CD8-positive, alpha-beta T cell (primary cell): ENCODE measurements at places on chromosomes 13 and 19.

GRCh38 chr19:313169-313987 lies 22.2 kb upstream of the PLPP2 start:
- no peak for DNase-seq

GRCh38 chr13:79918620-79919019 lies 422.3 kb downstream of the SPRY2 start:
- no peak for DNase-seq

GRCh38 chr19:40594657-40595091 lies 6.5 kb upstream of the LTBP4 start:
- DNase-seq: no peak

DNA sequence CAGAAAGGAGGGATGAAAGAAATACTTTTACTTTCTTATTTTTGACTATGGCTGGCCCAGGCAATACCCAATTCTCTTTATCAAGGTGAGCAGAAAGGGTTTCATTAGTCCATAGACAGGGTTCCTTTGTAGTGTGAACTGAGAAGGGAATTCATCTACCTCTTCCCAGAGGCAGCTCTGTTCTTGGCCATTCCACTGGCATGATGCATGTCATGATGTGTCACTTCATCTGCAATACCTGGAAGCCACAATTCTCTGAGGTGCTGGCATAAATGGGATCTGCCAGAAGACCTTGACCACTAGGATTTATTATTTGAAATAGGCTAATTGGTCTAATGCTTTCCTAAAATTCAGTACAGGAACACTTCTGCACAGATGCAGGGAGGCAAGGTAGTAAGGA lies 542.8 kb downstream of the RFC3 start:
- no peak for DNase-seq

DNA sequence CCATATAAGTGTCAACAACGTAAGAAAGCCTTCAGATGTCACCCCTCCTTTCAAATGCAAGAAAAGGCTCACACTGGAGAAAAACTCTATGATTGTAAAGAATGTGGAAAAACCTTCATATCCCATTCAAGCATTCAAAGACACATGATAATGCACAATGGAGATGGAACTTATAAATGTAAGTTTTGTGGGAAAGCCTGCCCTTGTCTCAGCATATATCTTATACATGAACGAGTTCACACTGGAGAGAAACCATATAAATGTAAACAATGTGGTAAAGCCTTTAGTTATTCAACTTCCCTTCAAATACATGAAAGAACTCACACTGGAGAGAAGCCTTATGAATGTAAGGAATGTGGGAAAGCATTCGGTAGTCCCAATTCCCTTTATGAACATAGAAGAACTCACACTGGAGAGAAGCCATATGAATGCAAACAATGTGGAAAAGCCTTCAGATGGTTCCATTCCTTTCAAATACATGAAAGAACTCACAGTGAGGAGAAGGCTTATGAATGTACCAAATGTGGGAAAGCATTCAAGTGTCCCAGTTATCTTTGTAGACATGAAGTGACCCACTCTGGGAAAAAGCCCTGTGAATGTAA lies 11.1 kb downstream of the ZNF844 start:
- DNase-seq: no peak

DNA sequence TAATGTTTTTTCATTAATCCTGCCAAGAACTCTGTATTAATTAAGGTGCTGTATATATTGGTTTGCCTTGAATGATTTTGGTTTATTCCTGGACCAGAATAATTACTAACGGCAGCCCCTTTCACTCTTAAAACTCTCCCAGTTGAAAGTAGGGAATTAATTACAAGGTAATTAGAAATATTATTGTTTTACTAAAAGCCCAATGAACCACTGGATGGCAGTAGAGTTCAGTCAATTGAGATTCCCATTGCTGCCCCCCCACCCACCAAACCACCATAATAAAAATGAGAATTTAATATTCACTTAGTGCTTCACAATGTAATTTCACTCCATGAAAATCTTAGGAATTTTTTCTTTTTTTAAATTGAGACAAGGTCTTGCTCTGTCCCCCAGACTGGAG lies 13.7 kb downstream of the WBP4 start:
- no peak for DNase-seq

DNA sequence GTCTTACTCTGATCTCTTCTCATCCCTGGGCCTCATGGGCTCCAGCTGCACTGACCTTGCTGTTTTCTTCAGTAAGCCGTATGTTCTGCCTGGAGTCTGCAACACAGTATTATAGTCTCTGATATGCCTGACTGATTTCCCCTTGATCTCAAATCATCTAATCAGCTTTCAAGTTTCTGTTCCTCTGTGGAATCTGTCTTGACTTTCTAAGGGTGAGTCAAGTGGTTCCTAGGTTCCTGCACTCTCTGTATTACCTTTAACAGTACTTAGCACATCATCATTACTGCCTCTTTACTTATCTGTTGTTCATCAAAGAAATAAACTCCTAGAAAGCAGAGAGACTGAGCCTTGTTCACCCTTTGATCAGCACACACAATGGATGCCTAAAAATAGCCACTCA lies 350.7 kb downstream of the LMO7 start:
- DNase-seq: no peak

DNA sequence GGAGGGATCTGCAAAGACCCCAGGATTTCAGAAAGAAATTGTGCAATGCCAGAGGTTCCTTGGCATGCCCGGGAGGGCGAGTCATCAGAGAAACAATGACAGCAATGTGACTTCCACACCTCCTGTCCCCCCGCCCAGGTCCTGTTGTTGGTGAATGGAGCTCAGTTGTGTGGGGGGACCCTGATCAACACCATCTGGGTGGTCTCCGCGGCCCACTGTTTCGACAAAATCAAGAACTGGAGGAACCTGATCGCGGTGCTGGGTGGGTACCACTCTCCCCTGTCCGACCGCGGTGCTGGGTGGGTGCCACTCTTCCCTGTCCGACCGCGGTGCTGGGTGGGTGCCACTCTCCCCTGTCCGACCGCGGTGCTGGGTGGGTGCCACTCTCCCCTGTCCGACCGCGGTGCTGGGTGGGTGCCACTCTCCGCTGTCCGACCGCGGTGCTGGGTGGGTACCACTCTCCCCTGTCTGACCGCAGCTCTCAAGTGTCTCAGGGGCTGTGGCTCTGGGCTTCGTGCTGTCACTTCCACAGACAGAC lies 5.2 kb upstream of the F10 start:
- no peak for DNase-seq

- peak; percentile 98 for DNase-seq
Observed at GRCh38 chr19:11738746-11739620, at the start of gene ZNF823. Gene ZNF823, minus strand, starts transcription at chr19:11738946. Its CDS starts 127 bp downstream, at chr19:11738819.

- DNase-seq: no peak
Observed at GRCh38 chr19:31943191-31943661, 402.2 kb upstream of the ZNF507 start.

- DNase-seq: no peak
Observed at GRCh38 chr13:33744589-33745369, 73.2 kb upstream of the RFC3 start.

DNA sequence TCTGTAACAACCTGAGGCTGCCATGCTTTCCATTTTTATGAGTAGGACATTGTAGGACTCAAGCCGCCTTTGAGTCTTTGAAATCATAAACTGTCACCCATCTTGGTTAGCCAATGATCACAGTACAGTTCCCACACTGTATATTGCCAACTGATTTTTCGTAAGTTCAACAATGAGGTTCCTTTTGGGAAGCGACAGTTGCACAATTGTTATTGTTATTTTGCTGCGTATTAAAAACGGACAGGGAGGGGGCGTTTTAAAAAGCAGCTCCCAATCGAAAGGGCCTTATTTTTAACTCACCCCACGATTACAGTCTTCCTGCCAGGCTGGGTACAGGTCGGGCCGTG lies 601 bp downstream of the SLC46A3 start:
- no peak for DNase-seq

DNA sequence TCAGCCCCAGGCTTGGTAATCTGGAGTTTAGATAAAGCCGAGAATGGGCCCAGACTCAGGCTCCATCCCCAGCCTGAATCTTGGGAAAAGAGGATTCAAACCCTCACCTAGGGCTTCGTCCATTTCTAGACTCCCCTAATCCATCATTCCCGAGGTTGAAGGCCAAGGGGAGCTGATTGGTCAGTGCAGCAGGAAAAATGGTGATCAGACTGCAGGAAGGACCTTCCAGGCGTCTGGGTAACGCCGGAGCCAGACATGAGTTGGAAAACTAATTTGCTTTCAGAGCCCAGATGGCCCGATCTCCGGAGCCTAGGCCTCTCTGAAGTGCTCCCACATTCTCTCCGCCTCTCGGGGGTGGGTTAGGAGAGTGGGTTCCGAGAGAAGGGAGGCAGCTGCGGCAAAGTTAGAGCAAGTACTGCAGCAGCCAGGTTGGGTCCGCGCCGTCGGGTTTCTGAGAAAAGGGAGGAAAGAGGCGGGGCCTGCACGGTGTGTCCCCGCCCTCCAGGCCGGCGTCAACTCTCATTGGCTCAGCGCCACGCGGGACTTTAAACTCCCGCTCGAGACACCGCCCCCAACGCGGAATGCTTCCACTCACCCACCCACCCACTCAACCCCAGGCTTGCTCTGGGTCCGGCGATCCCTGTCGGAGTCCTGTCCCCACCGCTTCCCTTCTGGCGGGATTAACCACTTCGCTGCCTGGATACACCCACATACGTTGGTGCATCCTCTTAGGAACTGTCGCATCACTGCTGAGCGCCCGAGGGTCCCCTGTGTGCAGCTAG lies 788 bp upstream of the RTBDN start:
- no peak for DNase-seq

DNA sequence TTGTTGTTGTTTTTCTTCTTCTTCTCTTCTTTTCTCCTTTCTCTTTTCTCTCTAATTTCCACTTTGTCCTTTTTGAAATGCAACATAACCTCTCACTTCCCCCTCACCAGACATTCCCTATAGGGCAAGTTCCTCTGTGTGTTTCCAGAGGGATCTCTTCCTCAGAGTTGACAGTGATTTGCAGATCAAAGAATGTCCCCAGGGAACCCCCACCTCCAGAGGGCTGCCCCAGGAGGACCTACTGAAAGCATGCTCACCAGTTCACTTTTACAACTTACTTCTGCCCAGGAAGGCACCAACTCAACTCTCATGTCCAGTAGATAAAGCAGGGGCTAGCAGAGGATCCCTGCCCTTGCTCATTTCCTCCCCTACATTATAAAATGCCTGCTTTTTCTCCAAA lies 1648.0 kb downstream of the PCDH9 start:
- DNase-seq: no peak

DNA sequence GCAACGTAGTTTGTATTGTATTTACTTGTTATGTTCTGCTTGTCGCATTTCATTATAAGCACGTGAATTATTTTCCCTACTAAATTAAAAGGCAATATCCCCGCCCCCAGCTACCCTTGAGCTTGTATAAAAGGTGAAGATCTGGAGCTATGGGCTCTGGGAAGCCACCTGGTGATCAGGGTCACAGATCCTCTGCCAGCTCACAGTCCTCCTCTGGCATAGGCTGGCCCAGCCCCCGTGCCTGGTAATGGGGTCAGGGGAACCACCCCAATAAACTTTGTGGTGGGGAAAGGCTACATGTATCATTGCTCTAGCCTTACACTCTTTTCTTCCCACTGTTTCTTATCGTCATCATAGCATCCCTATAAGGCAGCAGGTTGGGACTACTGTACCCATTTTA lies 190.2 kb upstream of the TSHZ3 start:
- no peak for DNase-seq

DNA sequence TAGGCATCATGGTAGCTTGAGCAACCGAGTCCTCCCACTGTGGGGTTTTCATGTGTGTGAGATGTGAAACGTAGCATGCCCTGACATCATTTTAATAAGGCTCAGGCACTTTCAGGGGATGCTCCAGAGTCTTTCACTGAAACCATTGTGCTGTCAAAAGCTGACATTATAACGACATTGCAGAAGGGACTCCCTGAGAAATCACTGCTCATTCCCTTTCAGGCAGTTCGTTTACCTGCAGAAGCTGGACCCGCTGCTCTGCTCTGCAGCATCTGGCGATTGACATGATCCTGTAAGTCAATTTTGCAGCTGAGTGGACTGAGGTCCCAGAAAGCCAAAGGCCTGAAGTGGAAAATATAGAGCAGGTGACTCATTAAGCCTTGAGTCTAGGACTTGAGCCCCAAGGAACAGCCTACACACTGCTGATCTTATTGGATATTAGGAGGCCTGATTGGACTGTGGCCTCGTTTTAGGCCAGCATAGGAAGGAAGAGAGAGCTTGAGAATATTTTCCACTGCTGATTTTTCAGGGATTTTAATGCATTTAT lies 54.0 kb upstream of the CNMD start:
- no peak for DNase-seq

- DNase-seq: no peak
Observed at GRCh38 chr13:99055281-99055680, 77.4 kb upstream of the DOCK9 start.

DNA sequence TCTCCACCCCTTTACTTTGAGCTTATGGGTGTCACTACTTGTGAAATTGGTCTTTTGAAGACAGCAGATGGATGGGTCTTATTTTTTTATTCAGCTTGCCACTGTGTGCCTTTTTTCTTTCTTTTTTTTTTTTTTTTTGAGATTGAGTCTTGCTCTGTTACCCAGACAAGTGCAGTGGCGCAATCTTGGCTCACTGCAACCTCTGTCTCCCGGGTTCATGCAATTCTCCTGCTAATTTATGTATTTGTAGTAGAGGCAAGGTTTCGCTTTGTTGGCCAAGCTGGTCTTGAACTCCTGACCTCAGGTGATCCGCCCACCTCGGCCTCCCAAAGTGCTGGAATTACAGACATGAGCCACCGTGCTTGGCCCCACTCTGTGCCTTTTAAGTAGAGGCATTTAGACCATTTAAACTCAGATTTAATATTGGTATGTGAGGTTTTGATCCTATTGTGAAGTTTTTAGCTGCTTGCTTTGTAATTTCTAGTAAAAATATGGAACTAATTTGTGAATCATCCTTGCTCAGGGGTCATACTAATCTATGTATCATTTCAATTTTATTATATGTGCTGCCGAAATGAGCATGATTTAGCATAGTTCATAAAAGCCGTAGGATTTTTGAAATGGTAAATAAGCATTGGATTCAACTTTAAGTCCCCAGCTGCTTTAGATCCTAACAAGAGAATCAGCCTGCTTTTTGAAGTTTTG lies 584.5 kb downstream of the SLITRK1 start:
- DNase-seq: no peak
